ENCODE measurements at places on chromosomes 1 and 21.
A peak's percentile ranks its signal among the peaks of the same experiment; 100 is the strongest.

DNA sequence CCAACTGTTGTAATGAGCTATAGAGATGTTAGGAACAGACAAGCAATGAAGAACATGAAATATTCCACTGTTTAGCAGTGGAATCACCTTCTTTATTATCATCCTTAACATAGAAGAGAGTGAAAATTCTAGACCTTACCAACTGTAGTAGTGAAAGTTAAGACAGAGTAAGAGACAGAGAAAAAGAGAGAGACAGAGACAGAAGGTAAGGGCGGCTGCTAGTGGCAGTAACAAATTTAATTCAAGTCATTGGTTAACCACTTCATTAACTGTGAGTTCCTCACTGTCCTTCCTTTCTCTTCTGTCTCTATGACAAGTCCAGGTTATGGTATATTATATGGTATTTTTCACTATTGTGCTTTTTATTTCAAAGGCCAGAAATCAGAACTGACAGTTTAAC, 355.7 kb upstream of the ESRRG start:
- no peak for DNase-seq

GRCh38 chr1:15154480-15155036, 1.0 kb downstream of the TMEM51 start:
- DNase-seq, result no peak

DNA sequence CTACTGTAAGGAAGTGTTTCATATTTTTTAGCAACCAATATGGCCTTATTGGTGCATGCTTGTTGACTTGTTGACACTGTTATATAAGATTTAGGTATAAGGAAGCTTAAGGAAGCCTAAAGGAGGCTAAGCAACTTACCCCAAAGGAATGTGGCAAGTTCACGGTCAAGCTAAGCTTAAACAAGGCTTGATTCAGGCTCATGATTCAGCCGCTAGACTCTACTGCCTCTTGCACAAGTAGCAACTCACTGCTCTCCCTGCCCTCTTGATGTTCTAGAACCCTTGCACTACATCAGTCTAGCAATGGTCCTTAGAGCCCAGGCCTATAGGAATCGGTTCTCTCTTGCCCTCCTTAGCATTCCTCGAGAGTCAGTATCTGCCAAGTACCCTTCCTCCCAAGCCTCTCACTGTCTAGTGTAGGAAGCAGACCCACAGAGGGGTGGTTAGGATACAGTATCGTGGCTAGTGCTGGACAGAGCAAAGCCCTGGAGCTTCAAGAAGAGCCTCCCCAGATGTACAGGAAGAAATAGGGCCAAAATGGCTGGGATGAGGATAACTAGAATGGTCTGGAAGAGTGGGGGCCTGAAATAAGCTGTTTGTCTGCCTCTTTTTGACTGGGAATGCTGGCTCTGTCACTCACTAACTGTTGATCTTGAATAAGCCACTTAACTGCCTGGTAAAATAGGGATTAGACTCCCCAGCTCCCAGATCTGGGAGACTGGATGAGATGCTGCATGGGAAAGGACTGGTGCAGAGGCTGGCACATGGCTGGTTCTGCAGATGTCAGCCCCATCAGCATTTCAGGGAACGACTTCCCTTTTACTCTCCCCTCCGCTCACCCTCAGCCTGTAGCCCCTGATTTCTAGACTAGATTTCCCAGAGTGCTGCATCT, 122.2 kb downstream of the NAV1 start:
- no peak for DNase-seq

GRCh38 chr1:47684964-47685762, 247.3 kb downstream of the FOXD2 start:
- DNase-seq, result no peak

- DNase-seq, result peak; percentile 80
Measured at GRCh38 chr1:68347415-68347814, 102.3 kb downstream of the RPE65 start.

- no peak for DNase-seq
Measured at GRCh38 chr1:32883338-32884031, 2.8 kb upstream of the HPCA start.

- DNase-seq, result no peak
Measured at GRCh38 chr21:42575111-42575510, 61.5 kb downstream of the SLC37A1 start.

DNA sequence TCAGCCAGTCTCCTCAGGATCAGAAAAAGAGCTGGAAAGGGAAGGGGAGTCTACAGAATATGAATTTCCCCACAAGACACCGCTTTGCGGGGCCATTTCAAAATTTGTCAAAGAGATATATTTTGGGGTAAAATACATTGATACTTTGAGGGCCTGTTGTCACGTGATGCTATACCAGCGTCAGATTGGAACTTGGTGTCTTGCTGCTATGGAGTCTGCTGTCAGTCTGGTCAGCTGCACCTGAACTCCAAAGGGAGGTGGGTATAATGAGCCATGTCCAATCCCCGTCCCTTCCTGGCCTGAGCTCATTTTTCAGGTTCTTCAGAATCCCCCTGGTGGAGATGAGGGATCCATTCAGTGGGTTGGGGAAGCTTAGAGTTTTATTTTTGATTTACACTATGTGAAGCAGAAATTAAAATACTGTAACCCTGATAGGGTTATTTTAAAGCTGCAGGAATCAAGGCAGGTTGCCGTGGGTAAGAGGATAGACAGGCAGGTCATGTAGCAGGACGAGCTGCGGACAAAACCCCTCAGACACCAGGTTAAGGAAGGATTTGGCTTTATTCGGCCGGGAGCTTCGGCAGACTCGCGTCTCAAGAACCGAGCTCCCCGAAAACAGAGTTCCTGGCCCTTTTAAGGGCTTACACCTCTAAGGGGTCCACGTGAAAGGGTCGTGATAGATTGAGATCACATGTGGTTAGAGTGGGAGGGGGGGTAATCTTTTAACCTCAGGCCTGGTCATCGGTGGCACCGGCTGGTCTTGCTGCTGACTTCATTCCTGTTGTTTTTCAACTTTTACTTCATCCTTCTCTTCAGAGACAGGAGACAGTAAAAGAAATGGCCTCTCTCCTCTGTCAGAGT, 2.2 kb upstream of the POFUT2 start:
- no peak for DNase-seq

DNA sequence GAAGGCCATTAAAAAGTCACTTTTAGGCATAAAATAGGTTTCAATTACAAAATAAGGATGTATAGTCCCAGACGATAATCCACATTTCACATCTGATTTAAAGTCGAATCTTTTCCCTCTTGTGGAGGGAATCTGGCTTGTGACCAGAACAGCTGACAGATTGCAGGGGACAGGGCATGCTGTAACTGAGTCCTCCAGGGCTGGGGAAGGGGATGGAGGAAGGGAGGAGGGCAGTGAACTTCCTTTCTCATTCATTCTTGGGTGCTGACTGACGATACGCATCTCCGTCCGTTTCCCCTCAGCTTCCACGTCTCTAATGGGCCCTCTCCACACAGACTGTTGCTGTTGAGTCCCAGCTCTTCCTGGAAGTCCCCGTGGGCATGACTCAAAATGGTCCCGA, 108.1 kb upstream of the CSF3R start:
- no peak for DNase-seq

- no peak for DNase-seq
Measured at GRCh38 chr21:39107739-39108138, 75.5 kb downstream of the PSMG1 start.

- no peak for DNase-seq
Measured at GRCh38 chr1:40495315-40495903, 13.2 kb upstream of the EXO5 start.

- DNase-seq, result no peak
Measured at GRCh38 chr1:217861658-217862057, 230.5 kb downstream of the SPATA17 start.

- DNase-seq, result no peak
Measured at GRCh38 chr1:62772607-62773295, 11.2 kb upstream of the ATG4C start.

- peak; percentile 3 for DNase-seq
Measured at GRCh38 chr1:172874950-172875349, 175.8 kb downstream of the TNFSF18 start.

- DNase-seq, result peak; percentile 44
Measured at GRCh38 chr1:58726581-58726980, 26.7 kb upstream of the MYSM1 start.

DNA sequence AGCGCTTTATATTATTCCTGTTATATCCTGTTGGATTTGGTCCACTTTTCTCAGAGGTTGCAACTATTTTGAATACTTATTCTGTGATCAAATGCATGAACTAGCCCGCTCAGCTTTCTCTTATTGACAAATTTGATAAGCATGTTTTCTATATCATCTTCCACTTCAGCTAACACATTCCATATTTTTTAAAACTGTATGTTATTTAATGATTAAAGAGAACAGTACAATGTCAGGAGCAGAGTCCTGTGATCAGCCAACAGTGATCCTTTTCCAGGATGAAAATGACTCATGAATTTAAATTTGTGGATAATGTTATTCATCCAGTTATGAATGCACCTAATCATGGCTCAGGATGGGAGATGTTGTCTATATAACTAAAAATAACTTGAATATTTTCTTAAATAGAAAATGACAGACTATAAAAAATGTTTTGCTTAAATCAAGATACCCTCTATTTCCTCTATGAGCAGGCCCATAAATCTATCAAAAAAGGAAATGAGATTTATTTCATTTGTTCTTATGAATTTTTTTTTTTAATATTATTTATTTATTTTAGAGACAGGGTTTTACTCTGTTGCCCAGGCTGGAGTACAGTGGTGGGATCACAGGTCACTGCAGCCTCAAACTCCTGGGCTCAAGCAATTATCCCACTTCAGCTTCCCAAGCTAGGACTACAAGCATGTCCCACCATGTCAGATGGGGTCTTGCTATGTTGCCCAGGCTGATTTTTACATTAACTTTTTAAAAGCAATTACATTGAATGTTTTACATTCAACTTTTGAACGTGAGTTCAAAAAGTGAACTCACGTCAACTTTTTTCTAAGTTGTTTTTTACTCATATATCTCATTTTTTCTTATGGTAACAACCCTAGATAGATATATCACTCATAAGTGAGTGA, 12.5 kb downstream of the BPNT1 start:
- DNase-seq, result no peak

- DNase-seq, result no peak
Measured at GRCh38 chr1:208203127-208203847, 40.9 kb downstream of the PLXNA2 start.

GRCh38 chr1:206469411-206469932, 804 bp upstream of the IKBKE start:
- DNase-seq, result peak; percentile 57

GRCh38 chr21:45091550-45092322, 17.4 kb downstream of the ADARB1 start:
- no peak for DNase-seq

GRCh38 chr21:45064618-45065399, 9.6 kb upstream of the ADARB1 start:
- no peak for DNase-seq

DNA sequence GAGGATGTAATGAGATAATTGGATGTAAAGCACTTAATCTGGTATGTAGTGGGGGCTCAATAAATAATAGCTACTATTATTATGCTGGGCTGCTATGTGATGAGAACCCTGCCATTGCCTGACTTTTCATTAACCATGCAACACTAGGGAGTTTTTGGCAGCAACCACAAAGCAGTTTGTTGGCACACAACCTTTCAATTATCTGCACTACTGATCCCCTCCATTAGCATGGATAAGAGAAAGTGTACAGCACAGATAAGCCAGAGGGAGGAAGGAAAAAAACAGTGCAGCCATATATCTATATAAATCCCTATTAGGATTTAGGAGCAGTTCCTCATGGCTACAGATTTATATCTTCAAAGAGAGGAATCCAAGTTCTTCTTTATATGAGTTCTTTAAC, 498.5 kb downstream of the NUF2 start:
- no peak for DNase-seq

DNA sequence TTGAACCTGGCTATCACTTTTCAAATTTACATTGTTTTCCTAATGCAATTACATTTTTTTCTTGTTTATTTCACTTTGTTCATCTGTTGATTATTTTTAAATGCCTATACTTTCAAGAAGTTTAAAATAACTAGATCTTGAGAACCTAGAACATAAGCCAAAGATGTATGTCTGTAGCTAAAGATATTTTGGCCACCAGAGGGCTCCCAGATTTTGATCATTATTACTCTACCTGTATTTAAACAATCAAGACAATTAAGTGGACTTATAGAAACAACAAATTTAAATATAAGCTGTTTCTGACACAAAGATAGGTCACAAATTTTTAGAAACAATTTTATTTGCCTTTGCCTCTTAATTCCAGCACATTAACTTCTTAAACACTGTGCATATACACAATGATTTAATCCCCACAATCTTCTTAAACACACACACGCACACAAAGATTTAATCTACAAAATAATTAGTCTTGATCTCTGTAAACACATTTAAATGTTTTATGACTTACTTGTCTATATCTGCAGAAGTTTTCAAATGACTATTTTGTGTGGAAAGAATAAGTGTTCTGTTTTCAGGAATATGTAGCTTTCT, 380.0 kb downstream of the DSCAM start:
- no peak for DNase-seq

DNA sequence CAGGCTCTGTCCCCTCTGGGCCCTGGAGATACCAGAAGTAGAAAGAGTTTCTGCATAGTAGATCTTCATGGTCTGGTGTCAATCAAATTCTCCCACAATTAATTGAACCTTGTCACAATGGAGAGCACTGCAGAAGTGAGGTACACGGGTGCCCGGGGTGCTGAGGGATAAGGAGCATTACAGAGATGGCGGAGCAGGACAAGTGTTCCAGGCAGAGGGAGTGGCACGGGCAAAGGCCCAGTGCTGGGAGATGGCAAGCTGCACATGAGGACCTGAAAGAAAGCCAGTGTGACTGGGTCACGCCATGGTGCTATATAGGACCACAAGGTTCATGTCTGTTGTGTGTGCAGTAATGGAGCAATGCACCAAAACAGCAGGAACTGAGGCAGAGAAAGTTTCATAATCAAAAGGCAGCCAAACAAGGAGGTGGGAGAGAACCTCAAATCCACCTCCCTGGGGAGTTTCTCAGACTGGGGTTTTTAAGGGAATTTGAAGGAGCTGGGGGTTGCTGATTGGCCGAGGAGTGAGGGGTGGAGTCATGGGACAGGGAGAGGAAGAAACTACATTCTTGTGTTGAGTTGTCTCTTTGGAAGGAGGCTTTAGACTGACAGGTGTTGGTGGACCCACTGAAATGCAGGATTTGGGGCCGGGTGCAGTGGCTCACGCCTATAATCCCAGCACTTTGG, 27.7 kb downstream of the ACOT11 start:
- DNase-seq, result no peak

- DNase-seq, result no peak
Measured at GRCh38 chr1:205004351-205004750, 38.7 kb upstream of the CNTN2 start.

DNA sequence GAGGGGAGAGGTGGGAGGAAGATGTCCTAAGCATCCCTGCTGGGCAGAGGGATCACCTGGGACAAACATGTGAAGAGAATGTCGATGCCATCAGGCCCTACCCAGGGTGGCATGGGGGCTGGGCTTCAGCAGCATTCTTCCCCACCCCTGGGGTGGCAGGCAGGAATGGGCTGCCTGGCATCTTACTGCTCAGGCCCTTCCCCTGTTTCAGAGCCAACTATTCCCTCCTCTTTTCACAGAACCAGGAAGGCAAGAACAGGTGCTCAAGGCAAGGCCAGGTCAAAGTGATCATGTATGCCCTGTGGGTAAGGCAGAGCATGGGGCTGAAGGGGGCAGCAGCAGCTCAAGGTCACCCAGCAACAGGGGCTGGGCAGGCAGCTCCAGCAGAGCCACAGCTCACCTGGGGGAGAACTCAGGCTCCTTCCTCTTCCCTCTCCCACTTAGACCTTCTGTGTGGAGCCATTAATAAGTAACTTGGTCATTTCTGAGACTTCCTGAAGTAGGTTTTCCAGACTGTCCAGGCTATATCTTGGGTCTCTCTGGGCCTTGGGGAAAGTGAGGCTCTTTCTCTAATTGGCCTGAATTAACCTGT, 56.4 kb downstream of the ELK4 start:
- no peak for DNase-seq
